ENCODE measurements at places on chromosomes 3 and 15. TPM values are rescaled to one million over a fixed set of nuclear protein-coding genes. Genes with fewer than 3 reads are reported as not detected.

ZBTB38 gene
- 75.4 TPM for total RNA-seq

- no peak for DNase-seq
Measured at GRCh38 chr3:41690766-41691563, 270.9 kb downstream of the ULK4 start.

DNA sequence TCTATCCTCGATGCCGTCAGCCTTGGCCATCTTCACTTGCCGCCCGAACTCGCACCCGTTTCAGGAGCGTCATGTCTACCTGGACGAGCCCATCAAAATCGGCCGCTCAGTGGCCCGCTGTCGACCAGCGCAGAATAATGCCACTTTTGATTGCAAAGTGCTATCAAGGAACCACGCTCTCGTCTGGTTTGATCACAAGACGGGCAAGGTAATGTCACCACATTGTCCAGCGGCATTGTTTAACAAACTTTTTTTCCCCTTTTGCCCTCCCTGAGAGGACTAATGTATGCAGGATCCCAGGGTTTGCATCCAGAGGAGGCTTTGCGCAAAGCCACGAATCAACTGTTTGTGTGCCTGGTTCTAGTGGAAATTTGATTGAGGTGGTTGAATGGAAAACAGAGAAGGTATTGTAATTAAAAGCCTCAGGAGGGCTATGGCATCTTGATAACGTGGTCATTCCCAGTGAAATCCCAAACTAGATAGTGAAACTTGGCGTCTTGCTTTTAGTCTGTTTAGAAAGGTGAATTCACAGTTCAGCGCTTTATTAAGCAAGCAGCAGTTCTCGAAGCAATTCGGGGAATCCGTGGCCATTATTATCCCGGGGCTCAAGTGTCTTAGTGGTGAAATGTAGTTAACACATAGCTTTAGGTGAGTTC lies 1.7 kb downstream of the SLMAP start:
- no peak for DNase-seq

FBXL22 gene
- total RNA-seq, result 1.0 TPM

DNA sequence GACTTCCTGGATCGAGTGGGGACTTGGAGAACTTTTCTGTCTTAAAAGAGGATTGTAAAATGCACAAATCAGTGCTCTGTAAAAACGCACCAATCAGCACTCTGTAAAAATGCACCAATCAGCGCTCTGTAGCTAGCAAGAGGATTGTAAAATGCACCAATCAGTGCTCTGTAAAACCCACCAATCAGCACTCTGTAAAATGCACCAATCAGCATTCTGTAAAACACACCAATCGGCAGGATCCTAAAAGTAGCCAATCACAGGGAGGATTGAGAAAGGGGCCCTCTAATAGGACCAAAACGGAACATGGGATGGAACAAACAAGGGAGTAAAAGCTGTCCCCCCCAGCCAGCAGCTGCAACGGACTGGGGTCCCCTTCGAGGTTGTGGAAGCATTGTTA lies 587.4 kb upstream of the ALCAM start:
- DNase-seq, result no peak

GRCh38 chr3:162764808-162765071 lies 1268.1 kb downstream of the OTOL1 start:
- no peak for DNase-seq

- DNase-seq, result no peak
Measured at GRCh38 chr3:59535791-59536221, 486.0 kb upstream of the CFAP20DC start.

DNA sequence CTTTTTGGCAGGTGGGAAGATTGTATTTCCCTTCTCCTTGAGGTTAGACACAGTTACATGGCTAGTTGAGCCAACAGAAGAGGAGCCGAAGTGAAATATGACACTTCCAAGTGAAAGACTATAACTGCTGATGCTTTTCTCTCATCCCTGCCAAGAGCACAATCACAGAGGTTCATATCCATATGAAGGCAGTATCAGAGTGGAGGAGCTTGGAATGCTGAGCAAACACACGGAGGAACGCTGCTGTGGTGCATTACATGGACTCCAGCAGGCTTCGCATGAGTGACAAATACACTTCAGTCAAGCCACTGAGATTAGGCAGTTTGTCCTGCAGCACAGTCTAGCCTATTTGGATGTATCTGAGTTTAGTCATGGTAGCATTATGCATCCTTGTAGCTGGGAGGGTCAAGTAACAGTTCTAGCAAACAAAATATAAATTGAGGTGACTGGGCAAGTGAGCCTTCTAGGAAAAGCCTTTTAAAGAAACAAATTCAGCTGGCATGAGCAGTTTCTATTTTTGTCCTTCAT lies 5.4 kb downstream of the IQCF6 start:
- DNase-seq, result no peak

- no peak for DNase-seq
Measured at GRCh38 chr3:149217347-149217746, 4.3 kb downstream of the CP start.

- no peak for DNase-seq
Measured at GRCh38 chr3:81709606-81710005, 51.8 kb downstream of the GBE1 start.

AMOTL2 gene
- total RNA-seq, result 272 TPM

CPLX3 gene
- total RNA-seq, result not detected

TF gene
- 9.4 TPM for total RNA-seq

DNA sequence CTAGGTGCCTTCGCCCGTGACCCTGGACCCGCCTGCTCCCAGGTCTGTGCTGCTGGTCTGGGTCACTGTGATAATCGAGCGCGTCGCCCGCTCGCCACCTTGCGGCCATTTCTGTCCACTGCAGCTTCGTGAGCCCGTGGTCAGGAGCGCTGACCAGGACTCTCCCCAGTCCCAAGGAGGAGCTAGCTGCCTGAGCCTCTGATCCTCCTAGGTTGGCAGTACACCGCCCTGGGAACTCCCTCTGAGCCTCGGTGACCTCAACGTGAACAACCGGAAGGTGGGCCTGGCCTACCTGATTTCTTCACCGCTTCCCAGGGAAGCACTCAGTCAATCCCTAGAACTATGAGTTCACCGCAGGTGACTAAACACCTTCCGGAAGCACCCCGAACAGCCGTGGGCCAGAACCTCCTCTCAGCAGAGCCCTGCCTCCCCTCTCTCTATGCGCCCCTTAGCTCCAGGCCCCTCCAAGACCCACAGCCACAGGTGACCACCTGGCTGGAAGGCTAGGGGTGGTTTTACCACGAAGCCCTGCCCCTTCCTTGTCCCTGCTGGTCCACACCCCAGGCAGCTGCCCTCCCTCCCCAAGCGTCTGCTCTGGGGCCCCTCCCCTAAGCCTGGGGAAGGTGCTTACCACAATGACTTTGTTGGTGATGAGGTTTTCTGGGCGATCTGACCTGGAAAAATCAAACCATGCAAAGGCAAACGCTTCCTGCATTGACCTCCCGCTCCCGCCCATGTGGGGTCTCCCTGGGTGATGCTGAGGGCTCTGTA lies 9.7 kb downstream of the PLA2G4D start:
- DNase-seq, result peak; percentile 92

DNA sequence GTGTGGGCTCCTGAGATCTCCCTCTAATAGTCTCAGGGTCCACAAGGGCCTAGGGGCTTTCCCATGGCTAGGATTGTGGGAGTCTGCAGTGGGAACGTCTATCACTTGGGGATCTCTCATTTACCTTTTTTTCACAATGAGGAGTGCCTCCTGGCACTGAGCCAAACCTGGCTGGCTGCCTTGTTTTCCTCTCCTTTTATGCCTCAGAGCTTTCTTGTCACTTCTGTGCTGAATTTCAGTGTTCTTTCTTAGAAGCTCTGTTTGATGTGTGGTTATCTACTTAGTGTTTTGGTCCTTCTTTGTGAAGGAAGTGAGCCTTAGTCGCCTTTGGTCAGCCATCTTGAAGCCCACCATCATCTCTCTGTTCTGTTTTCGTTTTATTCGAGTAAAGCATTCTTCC lies 33.9 kb downstream of the DOCK3 start:
- DNase-seq, result no peak

- no peak for DNase-seq
Measured at GRCh38 chr3:192847941-192848340, 69.7 kb downstream of the MB21D2 start.

DNA sequence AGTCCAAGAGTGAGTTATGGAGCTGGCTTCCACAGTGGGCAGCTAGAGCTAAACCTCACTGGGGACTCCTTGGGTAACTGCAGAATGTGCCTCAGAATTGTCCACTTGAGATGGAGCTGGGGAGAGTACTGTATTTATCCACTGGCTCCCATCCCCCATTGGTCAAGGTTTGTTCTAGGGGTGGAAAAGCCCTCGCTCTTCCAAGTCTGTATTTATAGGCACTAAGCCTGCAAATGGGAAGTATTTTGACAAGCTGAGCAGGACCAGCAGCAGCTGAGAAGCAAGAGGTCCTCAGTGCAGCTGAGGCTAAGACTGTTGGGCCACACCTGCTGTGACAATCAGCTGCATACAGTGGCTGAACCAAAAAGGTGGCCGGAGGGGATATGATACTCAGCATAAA lies 5.8 kb downstream of the USP13 start:
- DNase-seq, result no peak

- no peak for DNase-seq
Measured at GRCh38 chr15:63553388-63553791, 43.8 kb upstream of the FBXL22 start.

GRCh38 chr3:86895202-86895601 lies 95.7 kb downstream of the VGLL3 start:
- DNase-seq, result no peak

DNA sequence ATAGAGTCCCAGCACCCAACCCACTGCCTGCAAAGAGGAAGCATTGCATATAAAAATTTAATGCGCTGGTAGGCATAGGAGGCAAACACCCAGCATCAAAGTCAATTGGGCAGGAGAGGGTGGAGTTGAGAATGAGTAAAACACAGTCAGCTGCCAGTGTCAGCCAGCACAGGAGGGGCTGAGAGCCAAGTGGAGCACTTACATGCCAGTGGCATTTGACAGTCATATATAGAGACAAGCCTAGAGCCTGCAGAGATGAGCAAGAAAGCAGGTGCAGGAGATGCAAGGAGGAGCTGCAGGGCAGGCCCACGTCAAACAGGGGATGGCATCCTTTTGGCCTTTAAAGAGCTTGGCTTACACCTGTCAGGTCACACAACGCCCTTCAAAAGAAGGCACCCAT lies 27.6 kb upstream of the ZFAND6 start:
- DNase-seq, result no peak

SMCO1 gene
- total RNA-seq, result not detected

GRCh38 chr3:27623085-27623753 lies 98.9 kb downstream of the EOMES start:
- DNase-seq, result no peak

DNA sequence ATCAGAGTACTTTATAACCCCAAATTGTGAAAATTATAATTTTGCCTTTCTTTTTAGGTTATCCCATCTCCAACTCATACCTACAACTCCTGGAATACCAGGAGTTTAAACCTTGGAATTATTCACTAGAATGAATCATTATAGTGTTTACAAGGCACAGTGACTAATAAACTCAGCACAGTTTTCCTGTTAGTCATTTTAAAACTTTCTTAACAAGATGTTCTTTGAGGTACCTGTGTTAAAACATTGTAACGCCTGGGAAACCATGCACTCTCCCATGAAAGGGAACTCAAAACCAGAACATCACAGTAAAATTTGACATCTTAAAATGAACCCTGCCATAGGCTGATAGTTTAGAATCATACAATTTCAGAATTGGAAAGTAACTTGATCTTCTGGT lies 132.4 kb upstream of the OSTN start:
- DNase-seq, result no peak

- DNase-seq, result no peak
Measured at GRCh38 chr3:112138219-112138969, 5.3 kb upstream of the GCSAM start.

- no peak for DNase-seq
Measured at GRCh38 chr3:145906301-145906700, 254.7 kb downstream of the PLOD2 start.

Data from mesenteric fat pad (tissue), 1 donor.